RWPE2 (cell line): ENCODE measurements at places on chromosomes 7 and 10.
A peak's percentile ranks its signal among the peaks of the same experiment; 100 is the strongest.

DNA sequence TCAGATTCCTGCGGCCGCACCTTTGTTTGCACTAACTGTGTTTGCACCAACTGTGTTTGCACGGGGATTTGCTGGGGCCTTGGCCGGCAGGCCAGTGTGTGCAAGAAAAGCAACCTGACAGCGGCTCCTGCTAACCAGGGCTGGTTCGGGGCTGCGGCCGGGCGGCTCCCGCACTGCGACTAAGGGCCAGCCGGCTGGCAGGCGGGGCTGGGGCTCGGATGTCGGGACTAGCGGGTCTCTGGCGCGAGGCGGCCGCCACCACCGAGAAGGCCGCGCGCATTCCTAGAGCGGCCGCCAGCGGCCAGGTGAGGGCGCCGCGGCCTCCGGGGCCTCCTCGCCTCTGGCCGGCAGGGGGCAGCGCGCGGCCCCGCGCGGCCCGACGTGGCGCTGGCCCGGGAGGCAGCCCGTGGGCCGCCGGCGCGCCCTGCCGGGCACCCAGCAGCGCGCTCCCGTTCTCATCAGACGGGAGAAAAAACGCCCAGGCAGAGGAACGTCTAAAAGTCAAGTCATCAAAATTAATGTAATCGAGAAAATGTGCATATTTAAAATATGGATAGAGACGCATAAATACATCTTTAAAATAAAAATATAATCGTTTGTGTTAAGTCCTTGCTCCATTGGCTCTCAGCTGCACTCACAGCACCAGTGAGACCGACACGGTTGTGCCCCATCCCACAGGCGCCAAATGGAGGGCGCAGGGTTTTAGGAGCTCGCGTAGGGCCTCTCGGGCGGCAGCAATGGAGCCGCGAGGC, 38.5 kb downstream of the ZNF777 start:
- H3K4me1 ChIP-seq, result no peaks in the 10 kb centered on the region
- H3K4me3 ChIP-seq, result peak overlapping the region; percentile 41
- H3K36me3 ChIP-seq, result no peaks in the 10 kb centered on the region
- H3K27me3 ChIP-seq, result no peaks in the 10 kb centered on the region

- H3K4me1 ChIP-seq, result peaks cover 26% of the 10 kb centered on the region
- no peak for DNase-seq
- no peaks in the 10 kb centered on the region for H3K27me3 ChIP-seq
- peak overlapping the region; percentile 63 for H3K27ac ChIP-seq
- peaks cover 32% of the 10 kb centered on the region for H3K36me3 ChIP-seq
- H3K4me3 ChIP-seq, result peak overlapping the region; percentile 59
These were observed 922 bp downstream of the PPA1 start for GRCh38 chr10:70232155-70232858.

- H3K27me3 ChIP-seq, result no peaks in the 10 kb centered on the region
- no peak overlapping the region for H3K4me3 ChIP-seq
- peaks cover 40% of the 10 kb centered on the region for H3K4me1 ChIP-seq
- DNase-seq, result no peak
- peak overlapping the region; percentile 20 for H3K27ac ChIP-seq
- H3K36me3 ChIP-seq, result peaks cover 12% of the 10 kb centered on the region
These were observed 67.6 kb downstream of the DNMBP start for GRCh38 chr10:99941942-99942820.

DNA sequence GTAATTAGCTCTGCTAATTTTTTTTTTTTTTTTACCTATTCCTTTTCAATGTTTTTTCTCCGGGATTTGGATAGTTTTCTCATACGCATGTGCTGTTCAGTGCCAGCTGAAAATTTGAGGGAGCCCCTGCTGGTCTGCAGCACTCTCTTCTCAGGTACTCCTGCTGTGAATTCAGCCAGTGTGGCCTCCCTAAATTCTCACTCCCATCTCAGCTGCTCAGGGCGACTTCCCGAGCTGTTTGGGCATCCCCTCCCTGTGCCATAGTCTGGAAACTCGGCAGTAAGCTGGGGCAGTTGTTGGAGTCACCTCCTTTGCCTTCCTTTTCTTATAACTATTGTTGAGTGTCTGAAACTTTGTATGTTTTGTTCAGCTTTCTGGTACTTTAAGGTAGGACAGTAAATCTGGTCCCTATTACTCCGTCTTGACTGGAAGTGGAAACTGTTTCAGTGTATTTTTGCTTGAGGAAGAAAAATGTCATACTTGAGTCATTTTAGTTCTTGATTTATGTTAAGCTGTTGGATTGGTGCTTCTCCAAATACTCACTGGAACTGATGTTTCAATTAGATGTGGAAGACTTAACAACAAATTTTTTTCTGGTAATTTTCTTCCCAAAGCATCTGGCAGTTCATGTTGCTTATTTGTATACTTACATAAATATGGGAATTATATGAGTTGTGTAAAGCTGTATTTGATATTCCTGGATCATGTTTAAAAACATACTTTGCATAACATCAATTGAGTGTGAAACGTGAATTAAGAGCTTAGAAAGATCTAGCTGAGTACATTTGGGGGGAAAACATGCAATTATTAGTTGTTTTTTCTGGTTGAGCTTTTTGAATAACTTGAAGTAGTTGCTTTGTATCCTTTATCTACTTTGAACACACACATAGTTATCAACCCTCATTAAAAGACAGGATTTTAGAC, 33.7 kb downstream of the MINPP1 start:
- H3K4me1 ChIP-seq, result peaks cover 4% of the 10 kb centered on the region
- DNase-seq, result no peak
- no peak overlapping the region for H3K27ac ChIP-seq
